ENCODE measurements at places on chromosomes 2 and 18.

DNA sequence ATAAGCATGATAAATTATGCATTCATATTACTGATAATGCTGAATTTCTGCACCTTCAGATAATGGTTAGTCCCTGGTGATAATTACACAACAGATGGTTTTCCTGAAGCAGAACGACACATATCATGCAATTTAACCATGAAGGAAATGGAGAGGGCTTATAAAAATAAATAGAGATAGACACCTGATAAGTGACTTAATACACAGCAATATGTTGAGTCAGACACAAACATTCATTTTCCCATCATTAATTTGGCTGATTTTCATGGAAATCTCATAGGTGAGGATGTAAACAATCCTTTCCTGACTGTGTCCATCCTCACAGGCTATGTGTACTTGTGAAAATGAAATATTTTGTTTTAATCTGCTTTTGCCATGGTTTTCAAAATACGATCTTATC, 36.9 kb upstream of the DSEL start:
- no peak for DNase-seq

- DNase-seq = no peak
Measured at GRCh38 chr2:227127201-227127600, 36.8 kb downstream of the COL4A4 start.

DNA sequence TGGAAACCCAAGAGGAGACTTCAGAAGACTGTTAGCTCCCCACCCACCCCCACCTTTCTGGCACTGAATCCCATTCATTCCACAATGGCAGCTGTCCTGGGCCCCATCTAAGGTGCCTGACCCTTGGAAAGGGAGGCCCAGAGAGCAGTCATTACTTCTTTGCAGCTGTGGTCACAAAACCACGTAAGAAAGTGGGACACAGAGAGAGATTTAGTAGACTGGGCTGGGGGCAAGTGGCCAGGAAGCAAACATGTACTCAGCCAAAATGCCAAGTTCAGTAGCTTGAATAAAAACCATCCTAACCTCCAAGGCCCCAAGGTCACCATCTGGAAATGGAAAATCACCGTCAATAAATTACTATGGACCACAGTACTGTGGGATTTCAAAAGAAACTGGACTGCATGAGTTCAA, 381.4 kb downstream of the TNS1 start:
- no peak for DNase-seq

DNA sequence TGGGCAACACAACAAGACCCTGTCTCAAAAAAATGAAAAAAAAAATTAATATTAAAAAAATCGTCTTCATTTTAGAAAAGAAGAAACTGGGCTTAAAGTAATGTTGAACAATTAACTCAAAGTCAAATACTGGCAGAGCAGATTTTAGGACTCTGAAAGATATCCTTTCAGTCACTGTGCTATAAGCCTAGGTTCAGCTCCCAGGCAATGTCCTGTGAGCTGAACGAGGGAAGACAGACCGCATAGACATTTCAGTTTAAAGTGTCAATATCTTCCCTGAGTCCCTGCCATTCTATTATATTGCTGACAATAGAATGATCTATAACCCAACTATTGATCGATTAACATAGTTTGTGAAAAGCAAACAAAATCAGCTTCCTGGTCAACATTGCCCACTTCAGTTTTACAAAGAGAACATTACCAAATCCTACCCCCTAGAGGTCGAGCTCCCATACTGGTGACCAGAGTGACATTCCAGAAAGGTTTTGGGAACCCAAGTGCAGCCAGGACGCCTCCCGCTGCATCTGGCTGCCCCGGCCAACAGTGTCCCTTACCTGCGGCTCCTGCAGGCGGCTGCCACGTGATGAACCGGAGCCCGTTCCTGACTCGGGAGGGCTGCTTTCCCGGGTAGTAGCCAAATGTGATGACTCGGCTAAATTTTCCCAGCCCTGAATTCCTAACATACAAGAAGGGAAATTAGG, 639 bp downstream of the MRO start:
- DNase-seq = peak; percentile 56

DNA sequence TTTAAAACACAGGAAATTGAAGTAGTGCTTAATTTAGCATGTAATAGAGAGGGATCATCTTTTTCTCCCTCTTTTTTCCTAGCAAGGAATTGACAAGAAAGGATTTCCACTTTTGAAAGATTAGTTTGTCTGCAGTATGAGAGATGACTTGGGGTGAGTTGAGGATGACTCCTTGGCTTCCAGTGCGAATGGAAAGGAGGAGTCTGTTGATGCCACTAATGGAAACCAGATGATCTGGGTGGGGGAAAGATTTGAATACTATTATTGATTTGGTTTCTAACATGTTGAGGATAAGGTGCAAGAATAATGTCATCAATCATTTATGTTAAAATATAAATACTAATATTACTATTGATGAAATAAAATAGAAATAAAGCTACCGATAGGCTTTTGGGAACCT, 205.4 kb downstream of the PPP1R1C start:
- DNase-seq = no peak

- no peak for DNase-seq
Measured at GRCh38 chr2:24231461-24231881, 56.6 kb downstream of the FAM228A start.

DNA sequence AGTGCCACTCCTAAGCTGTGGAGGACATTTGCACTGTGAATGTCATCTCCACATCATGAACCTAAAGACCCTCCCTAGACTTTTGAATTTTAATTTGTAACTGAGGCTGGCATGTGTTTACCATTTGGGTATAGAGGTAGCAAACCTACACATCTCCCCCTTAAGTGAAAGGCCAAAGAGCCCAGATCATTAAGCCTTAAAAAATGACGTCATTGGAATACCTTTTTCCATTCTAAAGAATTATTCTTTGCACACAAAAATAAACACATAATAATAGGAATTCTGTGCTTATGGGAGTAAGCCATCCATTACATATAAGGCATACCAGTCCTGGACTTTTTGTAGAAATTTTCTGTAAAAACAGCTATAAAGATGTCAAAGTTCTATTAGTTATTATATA, 38.9 kb downstream of the ZNF385B start:
- no peak for DNase-seq

- no peak for DNase-seq
Measured at GRCh38 chr2:172926785-172927640, 148.6 kb upstream of the MAP3K20 start.

DNA sequence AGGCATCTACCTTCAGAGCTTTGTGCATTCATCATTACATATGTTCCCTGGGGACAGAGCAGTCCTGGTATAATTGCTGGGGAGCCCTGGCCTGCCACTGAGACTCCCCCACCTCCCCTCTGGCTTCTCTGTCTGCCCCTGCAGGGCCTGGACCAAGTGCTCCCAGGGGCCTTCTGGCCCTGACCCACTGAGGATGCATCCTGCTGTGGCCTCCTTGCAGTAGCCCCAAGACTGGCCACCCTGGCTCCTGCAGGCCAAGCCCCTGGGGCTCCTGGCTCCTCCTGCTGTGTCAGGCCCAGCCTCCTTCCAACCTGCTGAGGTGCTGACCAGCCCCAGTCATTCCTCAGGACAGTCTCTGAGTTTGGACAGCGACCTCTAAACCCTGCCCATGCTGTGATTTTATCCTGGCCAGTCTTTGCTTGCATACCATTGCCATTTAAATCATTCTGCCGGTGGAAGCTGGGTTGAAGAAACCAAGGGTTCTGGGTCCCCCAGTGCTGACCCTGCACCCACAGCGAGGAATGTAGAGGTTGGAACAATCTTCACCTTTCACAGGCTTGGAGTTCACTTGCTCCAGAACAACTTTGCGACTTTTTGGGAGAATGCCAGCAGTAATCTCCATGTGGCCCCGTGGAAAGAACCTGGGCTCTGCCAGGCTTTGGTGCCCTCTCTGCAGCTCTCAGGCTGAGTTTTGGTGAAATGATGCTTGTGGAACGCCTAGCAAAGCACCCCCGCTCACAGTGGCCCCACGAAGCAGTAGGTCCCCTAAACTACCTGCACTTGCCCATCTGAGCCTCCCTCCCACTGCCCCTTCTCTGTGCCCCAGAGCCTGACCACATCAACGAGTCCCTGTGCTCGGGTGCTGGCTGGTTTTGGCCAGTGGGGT, 167.3 kb upstream of the GLI2 start:
- no peak for DNase-seq

- DNase-seq = peak; percentile 89
Measured at GRCh38 chr18:51110073-51110797, 80.2 kb downstream of the SMAD4 start.

- DNase-seq = no peak
Measured at GRCh38 chr2:181348107-181348837, 108.9 kb upstream of the ITGA4 start.

GRCh38 chr2:132448771-132449170, 32.2 kb downstream of the GPR39 start:
- DNase-seq = no peak

DNA sequence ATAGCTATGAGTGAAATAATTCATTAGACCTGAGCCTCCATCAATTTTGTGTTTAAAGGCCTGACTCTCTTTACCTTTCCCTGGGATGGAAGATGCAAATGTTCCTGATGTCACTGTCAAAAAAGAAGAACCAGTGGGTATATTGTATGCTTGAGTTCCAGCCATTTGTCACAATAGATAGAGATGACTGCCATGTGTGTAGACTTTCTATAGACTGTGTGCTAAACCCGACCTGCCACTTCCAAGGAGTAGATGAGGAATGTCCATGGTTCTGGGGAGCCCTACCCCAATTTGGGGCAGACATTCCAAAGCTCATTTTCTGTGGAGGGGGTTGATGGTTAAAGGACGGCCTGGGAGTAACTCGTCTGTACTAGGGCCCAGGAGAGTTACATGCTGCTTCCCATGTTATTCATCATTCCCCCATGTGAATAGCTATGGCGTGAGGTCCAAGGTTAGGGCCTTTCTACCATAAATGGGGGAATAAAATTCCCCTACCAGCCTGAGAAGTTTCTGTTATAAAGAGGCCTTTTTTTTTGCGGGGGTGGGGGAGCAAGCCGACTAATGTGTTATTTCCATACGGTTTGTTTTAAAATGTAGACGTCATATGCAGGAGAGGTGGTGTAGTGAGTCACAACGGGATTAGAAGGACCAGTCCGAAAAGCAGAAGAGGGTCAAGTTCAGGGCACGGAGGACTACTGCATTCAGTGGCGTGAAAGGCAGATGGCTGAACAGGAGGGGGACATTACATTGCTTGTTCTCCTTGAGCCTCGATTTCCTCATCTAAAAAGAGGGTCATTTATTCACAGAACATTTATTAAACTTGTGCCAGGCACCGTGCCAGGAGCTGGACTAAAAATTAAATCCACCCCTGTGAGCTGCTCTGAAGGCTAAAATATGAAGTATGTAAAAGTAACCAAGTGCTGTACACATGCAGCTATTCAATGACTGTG, 24.0 kb downstream of the IL1B start:
- DNase-seq = no peak

- no peak for DNase-seq
Measured at GRCh38 chr2:214558341-214558740, 147.5 kb downstream of the VWC2L start.

DNA sequence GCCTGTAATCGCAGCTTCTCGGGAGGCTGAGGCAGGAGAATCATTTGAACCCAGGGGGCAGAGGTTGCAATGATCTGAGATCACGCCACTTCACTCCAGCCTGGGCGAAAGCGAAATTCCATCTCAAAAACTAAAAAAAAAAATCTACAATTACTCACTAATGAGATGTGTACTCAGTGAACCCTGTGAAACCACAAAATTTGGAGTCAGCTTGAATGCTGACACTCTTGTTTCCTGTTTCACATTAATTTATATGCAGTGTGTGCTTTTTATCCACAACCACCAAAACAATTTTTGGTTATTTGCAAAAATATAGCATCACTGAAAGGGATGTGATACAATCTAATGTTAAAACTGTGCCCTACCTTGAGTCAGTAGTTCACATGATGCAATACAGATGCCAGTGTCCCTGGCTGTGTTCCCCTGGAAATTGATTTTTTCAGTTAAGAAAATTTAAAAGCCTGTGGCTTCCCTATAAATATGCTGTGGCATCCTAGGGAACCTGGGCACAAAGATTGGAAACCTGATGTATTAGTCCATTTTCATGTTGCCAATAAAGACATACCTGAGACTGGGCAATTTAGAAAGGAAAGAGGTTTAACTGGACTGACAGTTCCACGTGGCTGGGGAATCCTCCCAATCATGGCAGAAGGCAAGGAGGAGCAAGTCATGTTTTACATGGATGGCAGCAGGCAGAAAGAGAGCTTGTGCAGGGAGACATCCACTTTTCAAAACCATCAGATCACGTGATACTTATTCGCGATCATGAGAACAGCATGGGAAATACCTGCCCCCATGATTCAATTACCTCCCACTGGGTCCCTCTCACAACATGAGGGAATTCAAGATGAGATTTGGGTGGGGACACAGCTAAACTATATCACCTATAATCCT, 337.5 kb upstream of the NT5C1B start:
- no peak for DNase-seq

GRCh38 chr2:43420389-43420801, 175.4 kb downstream of the THADA start:
- no peak for DNase-seq

DNA sequence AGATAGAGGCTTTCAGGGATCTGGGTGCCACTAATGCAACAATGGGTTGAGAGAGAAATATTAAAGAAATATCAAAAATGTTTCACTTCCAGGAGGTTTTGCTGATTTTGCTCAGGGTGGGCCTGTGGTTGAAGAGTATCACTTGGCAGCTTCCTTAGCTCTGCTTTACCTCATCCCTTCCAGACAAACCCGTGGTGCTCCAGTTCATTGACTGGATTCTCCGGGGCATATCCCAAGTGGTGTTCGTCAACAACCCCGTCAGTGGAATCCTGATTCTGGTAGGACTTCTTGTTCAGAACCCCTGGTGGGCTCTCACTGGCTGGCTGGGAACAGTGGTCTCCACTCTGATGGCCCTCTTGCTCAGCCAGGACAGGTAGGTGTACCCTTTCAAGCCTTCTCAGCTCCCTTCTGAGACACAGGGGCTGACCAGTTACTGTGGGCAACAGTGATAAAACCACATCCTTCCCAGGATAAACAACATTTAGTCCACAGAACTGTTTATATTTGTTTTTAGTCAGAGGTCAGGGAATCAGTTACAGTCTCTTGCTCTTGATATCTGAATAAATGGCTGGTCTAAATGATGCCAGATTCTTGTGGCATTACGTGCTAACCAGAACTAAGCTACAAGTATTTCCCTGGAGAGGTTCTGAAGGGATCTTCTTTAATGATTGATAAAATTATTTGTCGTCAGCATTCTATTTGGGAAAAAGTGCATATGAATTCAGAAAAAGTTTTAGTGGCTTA, 7.0 kb downstream of the SLC14A1 start:
- no peak for DNase-seq

- no peak for DNase-seq
Measured at GRCh38 chr2:188243381-188243780, 48.3 kb upstream of the GULP1 start.

Data from ecto neural progenitor cell (in vitro differentiated cells).